ENCODE measurements at places on chromosomes 1 and 21.

DNA sequence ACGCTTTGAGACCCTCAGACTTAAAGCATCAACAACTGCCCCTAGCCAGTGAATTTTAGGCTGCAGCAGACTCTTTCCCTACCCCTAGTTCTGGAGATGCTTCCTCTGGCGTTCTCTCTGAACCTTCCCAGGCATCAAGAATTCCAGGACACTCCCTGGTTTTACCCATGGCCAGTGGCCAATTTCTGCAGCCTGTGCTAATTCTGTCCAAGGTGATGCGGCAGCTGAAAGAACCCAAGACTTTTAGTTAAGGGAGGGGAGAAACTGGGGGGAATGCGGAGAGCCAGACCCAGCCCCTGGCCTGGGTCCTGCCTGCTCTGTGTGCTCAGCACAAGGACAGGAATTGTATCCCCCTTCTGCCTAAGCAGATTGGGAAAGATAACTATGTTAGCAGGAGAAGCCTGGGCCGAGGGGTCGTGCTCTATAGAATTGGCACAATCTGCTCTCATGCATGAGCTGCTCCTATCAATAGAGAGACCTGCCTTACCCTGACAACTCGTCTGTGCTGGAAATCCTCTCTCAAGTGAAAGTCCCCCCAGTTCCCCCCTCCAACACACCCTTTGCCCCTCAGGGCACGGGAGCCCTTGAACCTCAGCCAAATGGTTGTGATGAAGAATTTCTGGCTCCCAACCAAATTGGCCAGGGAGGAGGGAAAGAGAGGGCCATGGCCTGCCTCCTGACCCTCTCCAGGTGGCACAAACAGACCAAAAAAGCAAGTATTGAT is 5.4 kb upstream of the GJA8 start:
- DNase-seq: no peak

DNA sequence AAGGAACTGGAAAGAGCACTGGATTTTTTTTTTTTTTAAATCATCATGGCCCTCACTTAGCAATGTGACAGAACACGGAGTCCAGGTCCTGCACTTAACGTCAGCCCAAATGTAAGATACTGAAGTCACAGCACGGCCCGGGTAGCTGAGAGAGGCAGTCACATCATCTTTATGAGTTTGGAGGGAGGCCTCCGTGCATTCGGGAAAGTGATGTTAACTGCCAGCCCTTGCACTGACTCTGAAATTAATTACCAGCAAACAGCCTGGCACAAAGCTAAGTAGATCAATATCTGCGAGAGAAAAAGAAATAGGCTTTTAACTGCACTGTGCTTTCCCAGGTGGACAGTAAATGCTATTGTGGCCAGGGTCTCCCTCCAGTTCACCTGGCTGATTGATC is 109.5 kb upstream of the ADAR start:
- no peak for DNase-seq

DNA sequence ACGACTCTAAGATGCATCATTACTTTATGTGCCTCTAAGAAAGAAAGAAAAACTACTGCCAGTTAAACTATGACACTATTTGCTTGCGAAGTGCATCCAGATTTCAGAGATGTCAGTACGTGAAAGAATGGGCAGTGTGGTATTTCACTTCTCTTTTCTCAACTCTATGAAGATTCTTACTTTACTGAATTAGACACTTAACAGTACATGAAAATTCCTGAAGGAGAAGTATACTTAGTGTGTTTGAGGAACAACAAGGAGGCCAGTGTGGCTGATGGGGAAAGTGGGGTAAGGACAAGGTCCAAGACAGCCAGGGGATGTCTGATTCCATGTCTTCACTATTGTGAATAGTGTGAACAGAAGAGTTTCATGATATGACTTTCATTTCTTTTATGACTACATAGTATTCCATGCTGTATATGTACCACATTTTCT is 53.9 kb upstream of the HSD17B7 start:
- DNase-seq: no peak

DNA sequence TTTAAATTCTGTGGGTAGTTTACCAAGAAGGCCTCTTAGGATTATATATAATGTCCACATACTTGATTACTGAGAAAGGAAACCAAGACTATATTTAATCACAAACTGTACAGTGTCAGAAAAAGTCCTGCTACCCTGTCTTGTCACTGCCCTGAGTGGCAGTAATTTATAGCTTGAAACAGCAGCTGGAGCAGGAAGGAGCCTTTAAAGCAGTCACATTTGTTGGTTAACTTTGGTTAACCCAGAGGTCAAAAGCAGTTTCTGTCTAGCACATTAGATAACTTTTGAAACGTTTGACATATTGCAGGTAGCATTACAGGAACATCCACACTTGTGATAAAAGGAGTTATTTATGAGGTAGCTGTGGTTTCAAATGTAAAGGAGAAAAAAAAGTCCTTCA is 161.7 kb downstream of the ROR1 start:
- no peak for DNase-seq

- no peak for DNase-seq
These were observed 14.1 kb upstream of the NCMAP start for GRCh38 chr1:24541711-24542346.

DNA sequence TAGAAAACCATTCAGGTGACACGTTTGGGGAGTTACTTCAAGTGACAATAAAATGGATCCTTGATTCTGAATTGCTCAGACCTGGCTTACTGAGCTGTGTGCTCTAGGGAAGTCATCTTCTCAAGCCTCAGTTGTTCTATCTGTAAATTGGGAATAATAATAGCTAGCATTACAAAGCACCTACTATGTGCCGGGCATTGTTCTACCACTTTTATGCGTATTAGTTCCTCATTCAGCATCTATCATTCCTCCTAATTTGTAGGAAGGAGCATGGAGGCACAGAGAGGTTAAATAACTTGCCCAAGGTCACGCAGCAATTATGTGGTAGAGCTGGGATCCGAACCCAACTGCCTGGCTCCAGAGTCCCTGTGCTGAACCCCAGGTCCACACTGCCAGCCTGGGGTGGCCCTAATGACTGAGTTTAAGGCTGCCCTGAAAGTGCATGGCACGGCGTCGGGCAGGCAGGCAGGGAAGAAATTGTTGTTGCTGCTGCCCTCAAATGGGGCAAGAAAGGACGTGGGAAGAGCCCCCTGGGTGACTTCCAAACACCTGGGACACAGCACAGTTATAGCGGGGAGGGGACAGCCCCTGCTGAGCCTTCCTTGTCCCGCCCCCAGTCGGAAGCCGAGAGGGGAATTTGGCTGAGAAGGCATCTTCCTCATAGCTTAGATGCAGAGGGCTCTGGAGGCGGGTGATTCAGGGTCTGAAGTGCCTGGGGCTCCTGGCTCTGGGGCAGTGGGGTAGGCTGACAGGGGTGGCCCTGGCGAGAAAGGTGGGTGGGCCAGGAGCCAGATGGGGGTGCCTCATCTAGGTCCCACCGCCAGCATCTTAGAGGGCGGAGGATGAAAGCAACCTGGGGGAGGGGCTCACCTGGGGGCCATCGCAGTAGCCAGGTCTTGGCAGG is 86.5 kb upstream of the IFFO2 start:
- no peak for DNase-seq

DNA sequence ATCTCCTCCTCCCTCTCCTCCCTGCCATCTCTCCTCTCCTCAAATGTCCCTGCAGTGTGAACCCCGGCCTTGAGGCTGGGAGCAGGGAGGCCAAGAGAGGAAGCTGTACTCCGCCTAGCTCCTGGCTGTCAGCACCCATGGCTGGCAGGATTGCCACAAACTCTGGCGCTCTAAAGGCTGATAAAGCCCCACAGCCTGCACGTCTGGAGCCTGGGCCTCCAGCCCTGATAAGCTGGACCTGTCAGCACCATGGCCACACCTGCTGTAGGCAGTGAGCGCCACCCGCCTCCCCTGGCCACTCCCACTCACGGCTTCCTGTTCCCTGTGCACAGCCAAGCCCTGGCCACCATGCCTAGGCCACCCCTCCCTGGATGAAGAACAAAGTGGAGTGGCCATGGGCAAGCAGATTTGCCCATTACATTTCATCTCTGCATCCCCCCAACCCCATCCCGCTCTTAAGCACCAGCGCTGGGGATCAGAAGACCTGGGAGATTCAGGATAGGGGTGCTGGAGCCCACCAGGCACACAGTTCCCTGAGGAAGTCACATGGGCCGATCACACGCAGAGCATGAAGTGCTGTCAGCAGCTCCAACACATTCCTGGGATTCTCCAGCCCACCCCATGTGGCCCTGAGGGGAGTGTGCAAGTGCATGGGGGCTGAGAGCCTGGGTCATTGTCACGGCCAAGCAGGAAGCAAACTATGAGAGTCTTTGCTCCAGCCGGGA is 24.2 kb upstream of the NPPB start:
- DNase-seq: no peak

- DNase-seq: no peak
These were observed 54.3 kb downstream of the CD247 start for GRCh38 chr1:167463875-167464575.

DNA sequence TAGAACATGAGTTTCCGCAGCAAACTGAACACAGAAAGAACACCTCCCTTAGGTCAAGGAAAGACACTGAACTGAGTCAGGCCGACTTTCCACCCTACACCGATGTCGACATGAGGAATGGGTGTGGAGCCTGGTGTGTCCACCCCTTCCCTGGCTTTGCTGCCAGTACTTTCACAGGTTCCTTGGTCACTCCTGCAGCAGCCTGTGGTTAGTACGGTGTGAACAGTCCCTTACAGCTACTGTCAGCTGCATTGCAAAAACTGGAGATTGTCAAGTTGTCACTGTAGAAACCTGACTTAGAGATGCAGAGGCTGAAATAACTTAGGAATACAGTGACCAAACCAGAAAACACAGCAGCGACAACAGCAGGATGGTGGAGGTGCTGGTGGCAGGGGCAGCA is 7.1 kb downstream of the PGLYRP3 start:
- no peak for DNase-seq

DNA sequence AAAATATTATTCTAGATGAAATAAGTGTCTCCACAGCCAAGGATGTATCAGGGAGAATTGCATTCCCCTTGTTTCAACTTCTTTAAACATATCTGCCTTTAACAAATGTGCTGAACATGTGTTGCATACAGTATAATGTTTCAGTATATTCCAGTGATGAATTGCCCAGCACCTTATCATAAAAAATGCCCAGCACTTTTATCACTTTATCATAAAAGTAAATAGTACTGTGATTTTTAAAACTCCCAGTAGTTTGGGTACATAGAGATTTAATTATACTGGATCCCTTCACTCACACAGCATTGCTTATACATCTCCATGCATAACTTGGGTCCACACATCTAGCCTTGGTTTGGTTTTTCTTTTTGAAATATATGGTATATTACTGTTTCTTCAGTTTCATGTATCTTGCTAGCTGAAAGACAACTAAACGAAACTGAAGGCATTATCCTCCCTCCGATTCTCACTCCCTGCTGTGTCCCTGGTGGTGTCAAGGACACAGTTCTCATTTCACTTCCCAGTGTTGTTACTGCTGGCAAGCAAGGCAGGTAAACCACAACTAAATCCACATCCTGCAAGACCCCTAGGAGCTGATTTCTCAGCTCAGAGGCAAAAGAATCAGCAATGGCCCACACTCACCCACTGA is 118.2 kb upstream of the SLC44A3 start:
- DNase-seq: no peak

- no peak for DNase-seq
These were observed at the start of gene SGIP1 for GRCh38 chr1:66533804-66534740. TSS of gene SGIP1 (plus strand) at chr1:66534153. CDS start at chr1:66534359, 206 bp downstream.

- DNase-seq: no peak
These were observed 201.5 kb downstream of the S1PR1 start for GRCh38 chr1:101438359-101438758.

DNA sequence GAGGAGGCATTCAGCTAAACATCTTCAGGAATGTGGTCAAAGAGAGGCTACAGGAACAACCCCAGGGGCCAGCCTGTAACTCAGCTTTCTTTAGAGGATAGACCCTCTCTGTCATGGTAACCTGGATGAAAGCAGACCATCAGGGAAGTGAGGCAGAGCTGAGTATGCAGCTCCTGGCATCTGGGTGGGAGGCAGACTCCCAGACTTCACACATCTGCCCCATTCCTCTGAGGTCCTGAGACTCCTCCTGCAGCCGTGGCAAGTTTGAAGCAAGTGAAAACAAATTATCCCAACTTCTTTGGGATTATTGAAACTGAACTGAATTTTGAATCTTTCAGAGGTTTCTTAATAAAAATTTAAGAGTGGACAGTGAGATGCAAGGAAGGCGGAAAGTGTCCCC is 126.1 kb upstream of the KIAA0040 start:
- DNase-seq: no peak

- peak; percentile 78 for DNase-seq
These were observed 8.3 kb upstream of the RNF19B start for GRCh38 chr1:32972814-32973428.

DNA sequence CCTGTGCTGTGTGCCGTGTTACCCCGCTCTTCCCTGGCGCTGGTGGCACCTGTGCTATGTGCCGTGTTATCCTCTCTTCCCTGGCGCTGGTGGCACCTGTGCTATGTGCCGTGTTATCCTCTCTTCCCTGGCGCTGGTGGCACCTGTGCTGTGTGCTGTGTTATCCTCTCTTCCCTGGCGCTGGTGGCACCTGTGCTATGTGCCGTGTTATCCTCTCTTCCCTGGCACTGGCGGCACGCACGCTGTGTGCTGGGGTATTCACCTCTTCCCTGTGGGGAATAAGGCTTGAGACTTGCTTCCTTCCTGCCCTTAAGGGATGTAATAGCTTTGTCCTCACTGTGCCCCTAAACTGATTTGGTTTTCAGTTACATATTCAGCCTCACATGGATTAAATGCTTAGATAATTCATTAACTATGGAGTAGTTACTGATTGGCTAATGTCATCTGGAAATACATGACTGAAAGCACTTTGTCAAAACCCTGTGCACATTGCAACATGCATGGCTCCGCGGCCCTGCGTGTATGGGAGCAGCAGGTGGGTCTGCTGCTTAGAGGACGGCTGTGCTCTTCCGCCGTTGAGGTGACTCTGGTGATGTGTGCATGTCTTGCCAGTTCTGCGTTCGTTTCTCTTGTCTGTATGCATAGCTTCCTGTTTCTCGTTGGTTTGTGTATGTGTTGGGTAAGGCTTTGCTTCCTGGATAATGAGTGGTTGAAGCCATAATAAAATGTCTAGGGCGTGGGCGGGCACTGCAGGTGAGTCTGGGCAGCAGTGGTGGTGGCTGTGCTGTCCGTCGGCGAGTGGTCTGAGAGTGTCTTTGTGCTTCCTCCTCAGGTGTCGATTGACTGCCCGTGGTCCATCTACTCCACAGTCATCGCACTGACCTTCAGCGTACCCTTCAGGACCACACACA is 17.9 kb upstream of the PWP2 start:
- DNase-seq: no peak

DNA sequence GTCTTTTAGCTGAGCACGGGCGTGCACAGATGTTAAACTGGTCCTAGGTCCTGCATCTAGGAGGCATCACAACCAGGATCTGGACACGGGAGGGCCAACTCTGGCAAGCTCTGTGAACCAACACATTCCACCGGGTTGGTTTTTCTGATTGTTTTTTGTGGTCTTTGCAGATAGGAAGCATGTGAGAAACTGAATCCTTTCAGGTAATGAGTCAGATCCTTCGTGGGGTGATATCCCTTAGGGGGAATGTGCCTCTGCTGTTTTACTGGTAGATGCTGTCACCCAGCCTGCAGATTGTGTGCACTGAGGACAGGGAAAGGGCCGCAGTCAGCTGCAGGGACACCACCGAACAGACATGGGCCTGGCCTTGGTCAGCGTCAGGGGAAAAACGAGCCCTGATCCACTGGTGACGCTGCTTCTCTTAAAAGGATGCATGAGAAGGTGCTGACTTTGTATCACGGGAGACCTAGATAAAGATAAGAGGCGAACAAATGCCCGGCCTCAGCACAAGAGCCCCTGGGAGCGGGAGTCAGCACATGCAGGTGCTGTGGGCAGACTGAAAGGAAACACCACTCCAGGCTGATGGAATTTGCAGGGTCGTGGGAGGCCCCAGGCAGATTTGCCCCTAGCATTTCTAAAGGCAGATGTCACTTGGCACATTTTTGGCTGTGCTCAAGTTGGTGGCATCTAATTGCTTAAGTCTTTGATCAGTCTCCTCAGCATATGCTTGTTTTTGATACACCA is 51.1 kb downstream of the DOP1B start:
- DNase-seq: no peak

Data from NCI-H1930 (cell line).